ENCODE measurements at places on chromosomes 6 and 20.

GRCh38 chr6:16450821-16451220 is 212.4 kb downstream of the GMPR start:
- peak; percentile 85 for DNase-seq

DNA sequence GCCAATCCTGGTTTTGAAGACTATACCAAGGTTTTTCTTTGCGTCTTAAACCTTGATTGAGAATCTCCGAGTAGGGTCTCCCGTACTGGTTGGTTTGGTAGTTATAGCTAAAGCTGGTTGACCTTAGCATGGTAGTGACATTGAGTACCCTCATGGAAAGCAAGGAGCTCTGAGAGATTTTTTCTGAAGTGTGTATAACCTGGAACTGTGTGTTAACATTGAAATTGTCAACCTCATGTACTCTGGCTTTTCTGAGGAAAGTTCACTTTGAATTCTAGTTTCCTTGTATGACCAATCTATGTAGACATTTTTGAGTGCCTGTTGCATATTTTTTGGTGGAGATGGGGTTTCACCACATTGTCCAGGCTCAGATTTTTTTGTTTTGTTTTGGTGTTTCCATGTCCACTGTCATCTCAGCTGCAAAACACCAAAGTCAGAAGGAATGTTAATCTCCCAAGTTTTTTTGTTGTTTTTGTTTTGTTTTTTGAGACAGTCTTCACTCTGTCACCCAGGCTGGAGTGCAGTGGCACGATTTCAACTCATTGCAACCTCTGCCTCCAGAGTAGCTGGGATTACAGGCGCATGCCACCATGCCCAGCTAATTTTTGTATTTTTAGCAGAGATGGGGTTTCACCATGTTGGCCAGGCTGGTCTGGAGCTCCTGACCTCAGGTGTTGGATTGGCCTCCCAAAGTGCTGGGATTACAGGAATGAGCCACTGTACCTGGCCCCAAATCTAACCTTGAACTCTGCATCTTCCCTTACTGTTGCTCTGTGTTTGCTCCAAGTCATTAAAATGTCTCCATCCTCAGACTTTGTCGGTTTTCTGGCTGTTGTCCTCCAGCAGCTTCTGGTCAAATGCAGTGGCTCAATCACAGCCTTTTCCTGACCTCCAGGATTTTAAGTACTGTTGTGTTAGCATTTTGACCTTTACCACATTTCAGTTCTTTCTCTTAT is 4.3 kb downstream of the RPS12 start:
- peak; percentile 55 for DNase-seq

DNA sequence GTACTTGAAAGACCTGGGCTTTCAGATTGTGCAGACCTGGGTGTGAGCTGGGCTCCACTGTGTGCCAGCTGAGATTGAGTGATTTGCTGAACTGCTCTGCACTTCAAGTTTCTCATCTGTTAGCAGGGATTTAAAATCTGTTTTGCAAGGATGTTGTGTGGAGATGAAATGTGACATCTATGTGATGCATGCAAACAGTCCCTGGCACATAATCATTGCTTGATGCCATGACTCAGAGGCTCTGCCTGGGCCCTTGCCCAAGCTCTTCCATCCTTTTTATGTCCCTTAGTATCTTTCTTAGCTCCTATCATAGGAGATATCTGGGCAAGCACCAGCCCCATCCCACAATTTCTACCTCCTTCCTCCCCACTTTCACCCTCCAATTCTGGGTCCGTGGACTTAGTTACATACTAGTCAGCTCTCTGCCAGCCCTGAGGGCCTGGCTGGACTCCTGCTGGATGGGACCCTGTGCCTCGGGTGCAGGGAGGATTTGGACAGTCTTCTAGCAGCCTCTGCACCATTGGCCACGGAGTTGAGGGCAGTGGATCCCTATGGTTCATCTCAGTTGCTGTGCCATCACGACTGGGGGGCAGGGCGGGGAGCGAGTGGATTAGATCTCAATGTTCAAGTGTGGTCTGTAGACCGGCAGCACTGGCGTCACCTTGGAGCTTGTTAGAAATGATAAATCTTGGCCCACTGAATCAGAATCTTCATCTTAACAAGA is 103.6 kb downstream of the MAP3K7 start:
- peak; percentile 25 for DNase-seq

GRCh38 chr6:24981386-24981760 is 45.6 kb upstream of the RIPOR2 start:
- peak; percentile 72 for DNase-seq

DNA sequence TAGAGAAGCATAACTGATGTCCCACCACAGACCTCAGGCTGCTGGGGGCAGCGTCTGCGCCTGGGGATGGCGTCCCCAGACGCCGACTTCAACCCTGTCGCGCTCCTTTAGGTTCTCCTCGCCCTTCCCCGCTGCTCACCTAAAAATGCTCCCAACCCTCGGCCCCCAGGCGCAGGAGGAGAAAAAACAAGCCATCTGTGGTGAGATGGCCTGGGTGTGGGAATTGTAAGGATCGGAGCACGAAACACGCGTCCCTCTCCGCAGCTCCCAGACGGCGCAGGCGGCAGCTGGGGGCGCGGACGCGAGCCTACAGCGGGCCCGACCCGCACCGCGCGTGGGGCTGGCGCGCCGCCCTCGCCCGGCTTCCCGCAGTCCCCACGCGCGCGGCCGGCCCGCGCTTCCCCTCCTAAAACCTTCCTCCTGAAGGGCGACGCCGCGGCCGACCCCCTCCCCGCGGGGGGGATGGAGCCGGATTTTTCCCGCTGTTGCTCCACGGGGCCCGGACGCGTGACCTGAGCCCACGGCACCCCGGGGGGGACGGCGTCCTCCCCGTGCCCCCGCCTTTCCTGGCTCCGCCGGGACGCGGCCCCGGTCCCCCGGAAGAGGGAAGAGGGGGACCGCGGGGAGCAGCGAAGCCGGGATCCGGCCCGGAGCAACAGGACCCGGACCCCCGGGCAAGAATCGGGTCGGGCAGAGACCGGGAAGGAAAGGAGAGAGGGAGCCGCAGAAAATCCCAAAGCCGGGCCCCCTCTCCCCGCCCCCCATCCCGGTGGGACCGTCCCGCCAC is 611 bp downstream of the EPB41L2 start:
- no peak for DNase-seq

DNA sequence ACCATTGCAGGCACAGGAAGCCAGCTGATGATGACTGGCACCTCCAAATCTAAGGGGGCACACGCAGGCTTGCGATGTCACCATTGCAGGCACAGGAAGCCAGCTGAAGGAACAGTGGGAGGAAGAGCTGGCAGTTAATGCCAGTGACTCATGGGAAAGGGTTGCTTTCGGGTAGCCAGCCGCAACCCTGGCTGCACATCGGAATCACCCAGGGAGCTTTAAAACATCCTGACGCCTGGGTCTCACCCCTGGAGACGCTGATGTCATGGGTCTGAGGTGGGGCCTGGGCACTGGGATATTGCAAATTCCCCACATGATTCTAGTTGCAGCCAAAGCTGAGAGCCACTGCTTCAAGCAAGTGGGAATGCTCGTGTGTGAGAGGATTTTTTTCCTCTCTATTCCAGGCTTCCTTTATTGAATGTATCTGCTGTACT is 16.1 kb upstream of the CCN6 start:
- DNase-seq = peak; percentile 98

DNA sequence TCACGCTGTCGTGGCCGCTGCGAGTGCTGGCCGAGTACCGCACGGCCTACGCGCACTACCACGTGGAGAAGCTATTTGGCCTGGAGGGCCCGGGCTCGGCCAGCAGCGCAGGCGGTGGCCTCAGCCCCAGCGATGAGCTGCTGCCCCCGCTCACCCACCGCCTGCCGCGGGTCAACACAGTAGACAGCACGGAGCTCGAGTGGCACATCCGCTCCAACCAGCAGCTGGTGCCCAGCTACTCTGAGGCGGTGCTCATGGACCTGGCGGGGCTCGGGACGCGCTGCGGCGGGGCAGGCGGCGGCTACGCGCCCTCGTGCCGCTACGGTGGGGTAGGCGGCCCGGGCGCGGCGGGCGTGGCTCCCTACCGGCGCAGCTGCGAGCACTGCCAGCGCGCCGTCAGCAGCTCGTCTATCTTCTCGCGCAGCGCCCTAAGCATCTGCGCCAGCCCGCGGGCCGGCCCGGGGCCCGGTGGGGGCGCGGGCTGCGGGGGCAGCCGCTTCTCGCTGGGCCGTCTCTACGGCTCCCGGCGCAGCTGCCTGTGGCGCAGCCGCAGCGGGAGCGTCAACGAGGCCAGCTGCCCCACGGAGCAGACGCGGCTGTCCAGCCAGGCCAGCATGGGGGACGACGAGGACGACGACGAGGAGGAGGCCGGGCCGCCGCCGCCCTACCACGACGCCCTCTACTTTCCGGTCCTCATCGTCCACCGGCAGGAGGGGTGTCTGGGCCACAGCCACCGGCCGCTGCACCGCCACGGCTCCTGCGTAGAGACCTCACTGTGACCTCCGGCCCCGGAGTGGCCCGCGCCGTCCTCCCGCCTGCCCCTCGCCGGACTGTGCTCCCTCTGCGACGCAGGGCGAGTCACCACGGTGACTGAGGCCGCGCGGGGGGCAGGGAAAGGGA is 5.7 kb downstream of the TMEM151B start:
- no peak for DNase-seq

- no peak for DNase-seq
Measured at GRCh38 chr20:4009309-4009708, 6.0 kb downstream of the RNF24 start.

DNA sequence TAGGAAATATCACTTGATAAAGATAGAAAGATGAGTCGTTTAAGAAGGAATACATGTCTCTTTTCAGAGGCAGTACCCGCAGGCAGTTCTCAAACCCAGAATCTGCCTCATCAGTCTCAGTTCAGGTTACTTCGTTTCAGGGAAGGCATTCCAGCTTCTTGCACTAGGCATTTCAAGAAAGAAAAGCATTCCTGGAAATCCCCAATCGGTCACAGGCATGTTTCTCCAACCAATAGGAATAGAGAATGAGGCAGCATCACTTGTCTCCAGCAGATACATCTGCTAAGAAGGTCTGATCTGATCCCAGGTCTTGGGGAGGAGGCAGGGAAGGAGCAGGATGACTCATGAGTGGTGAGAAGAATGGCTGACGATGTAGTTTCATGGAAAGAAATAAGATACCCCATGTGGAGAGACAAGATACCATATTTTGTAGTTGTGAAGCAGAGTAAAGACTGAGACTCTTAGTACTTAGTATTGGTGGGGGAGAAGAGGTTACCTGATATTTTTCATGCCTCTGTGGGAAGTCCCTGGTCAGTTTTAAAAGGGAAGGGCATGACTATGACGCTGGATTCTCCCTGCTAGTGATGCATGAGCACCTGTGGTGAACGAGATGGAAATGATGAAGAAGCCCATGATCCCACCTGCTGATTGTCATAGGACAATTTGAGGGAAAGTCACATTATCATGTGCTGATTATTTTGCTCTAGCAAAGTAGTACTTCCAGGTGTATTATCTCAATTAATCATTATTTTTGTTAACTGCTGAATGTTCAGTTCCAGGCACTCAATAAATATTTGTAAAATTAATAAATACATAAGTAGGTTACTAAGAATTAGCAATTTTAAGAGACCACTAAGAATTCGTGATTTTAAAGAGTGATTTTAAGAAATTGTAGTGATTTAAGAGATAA is 20.3 kb upstream of the HLA-DRB1 start:
- DNase-seq = peak; percentile 91

- no peak for DNase-seq
Measured at GRCh38 chr20:53399083-53399482, 194.6 kb downstream of the ZNF217 start.

- DNase-seq = no peak
Measured at GRCh38 chr20:41375846-41376245, 9.2 kb upstream of the EMILIN3 start.

GRCh38 chr6:158387036-158387435 is 74.8 kb downstream of the TULP4 start:
- no peak for DNase-seq

DNA sequence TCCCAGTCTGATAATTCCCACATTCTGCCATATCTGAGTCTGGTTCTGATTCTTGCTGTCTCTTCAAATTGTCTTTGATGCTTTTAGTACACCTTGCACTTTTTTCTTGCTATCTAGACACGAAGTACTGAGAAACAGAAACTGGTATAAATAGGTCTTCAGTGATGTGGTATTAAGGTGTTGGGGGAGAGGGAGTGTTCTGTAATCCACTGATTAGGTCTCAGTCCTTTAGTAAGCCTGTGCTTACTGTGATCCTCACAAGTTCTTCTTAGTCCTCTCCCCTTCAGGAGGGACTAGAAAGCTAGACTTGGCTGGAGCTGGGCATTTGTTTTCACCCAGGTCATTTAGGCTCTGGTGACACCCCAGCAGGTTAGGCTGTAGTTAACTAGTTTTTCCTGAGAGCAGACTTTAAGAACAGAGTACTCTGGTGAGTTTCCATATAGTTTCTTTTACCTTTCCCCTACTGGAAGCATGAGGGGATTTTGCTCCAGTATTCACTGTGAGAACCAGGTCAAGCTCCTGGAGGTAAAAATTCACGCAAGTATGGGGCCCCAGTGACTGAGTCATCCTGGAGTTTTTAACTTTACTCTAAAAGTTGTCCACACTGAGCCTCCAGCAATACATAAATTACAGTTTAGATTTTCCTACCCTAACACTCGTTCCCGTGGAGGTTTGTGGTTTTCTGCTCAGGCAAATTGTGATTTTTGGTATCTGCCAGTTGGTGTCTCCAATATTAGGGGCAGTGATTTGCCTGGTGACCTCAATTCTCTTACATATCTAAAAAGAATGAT is 154.6 kb downstream of the CDKAL1 start:
- DNase-seq = peak; percentile 67

- DNase-seq = no peak
Measured at GRCh38 chr20:57691699-57692098, 18.1 kb downstream of the PMEPA1 start.

DNA sequence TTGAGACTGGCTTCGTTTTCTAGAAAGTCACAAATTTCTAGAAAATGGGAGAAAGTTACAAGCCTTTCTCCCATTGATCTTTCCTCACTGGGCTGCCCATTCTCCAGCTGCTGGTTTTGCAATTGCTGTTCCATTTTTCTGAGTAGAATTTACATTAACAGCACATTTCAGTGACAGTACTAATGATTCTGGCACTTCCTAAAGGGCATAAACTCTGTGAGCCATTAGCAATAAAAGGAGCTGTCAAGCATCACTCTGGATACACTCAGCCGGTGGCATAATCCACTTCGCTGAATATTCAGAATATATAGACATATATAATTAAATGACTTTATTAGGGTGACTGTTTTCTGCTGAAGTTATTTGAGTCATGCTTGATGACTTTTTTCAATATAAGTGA is 6.7 kb upstream of the SSTR4 start:
- DNase-seq = no peak

DNA sequence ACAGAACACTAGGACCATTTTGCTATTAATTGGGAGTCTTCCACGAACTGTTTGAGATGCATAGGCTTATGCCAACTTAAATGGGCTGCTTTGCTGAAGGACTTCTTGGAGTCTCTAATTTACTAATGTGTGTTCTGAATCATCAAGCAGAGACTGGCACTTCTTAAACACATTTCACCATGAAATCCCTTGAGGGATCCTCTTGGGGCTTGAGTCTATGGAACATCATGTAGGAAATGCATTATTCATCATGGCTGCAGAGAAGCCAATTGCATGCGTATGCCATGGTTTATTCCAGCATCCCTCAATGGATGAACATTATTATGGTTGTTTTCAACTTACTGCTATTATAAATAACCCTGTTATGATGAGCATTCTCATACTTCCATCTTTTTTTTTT is 73.4 kb downstream of the FGD2 start:
- no peak for DNase-seq

All from EH (cell line).